ENCODE measurements at places on chromosomes 5 and 9. TPM values are rescaled to one million over a fixed set of nuclear protein-coding genes. Genes with fewer than 3 reads are reported as not detected.

GRCh38 chr5:93384026-93384425, 197.0 kb downstream of the NR2F1-AS1 start:
- no peaks in the 10 kb centered on the region for H3K36me3 ChIP-seq
- no peak overlapping the region for H3K4me3 ChIP-seq
- no peak overlapping the region for H3K27ac ChIP-seq

GRCh38 chr5:7876867-7877266, 7.9 kb downstream of the MTRR start:
- H3K27me3 ChIP-seq: no peaks in the 10 kb centered on the region
- H3K4me3 ChIP-seq: no peak overlapping the region
- DNase-seq: no peak

- DNase-seq: no peak
- H3K27me3 ChIP-seq: no peaks in the 10 kb centered on the region
- H3K27ac ChIP-seq: no peak overlapping the region
- no peak overlapping the region for H3K4me3 ChIP-seq
These were observed 599.9 kb downstream of the SEMA5A start for GRCh38 chr5:8945972-8946371.

- H3K4me3 ChIP-seq: no peak overlapping the region
- H3K27ac ChIP-seq: no peak overlapping the region
- H3K4me1 ChIP-seq: no peaks in the 10 kb centered on the region
- DNase-seq: no peak
These were observed 164.9 kb downstream of the ESM1 start for GRCh38 chr5:54820346-54821134.

ADGRD2 gene
- not detected for total RNA-seq

DNA sequence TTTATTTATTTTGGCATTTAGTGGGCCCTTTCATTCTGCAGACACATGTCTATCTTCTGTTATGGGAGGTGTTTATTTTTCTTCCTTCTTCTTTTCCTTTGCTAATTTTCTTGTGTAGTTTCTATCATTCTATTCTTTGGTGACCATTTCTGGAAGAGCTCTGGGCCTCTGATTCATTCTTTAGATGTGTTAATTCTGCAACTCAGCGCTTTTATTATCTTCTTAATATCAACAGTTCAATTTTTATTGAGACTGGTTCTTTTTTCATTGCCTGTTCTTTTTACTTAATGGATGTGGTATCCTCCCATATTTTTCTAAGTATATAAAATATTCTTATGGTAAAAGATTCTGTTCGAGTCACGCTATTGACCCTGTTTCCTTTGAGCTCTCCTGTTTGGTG, 112.0 kb downstream of the HSPA4 start:
- H3K27ac ChIP-seq: no peak overlapping the region
- no peak for DNase-seq
- no peaks in the 10 kb centered on the region for H3K27me3 ChIP-seq
- H3K4me3 ChIP-seq: no peak overlapping the region
- no peaks in the 10 kb centered on the region for H3K4me1 ChIP-seq
- H3K36me3 ChIP-seq: no peaks in the 10 kb centered on the region
